ENCODE measurements at places on chromosomes 11 and 22.

GRCh38 chr11:60370811-60371298 is 7.5 kb upstream of the MS4A7 start:
- no peak for DNase-seq

- no peak for DNase-seq
Measured at GRCh38 chr11:75298191-75298975, 53.1 kb downstream of the ARRB1 start.

- no peak for DNase-seq
Measured at GRCh38 chr11:45660729-45661438, 4.5 kb downstream of the CHST1 start.

DNA sequence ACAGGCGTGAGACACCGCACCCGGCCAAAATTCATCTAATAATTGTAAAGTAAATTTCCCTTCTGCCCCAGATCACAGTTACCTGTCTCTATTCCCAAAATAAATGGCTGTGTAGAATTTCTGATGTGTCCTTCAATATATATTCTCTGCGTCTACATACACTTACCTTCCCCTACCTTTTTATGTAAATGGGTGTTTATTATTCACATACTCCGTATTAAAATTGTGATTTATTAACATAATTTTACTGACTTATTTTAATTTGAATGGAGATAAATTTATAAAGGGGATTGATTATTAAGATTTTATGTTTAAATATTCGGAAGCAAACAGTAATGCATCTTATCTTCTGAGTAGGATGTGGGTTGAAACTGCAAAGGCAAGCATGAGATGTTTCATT is 16.4 kb upstream of the ZNF280A start:
- no peak for DNase-seq

- no peak for DNase-seq
Measured at GRCh38 chr11:43937434-43938411, 4.7 kb upstream of the C11orf96 start.

GRCh38 chr11:133011604-133012003 is 520.7 kb downstream of the OPCML start:
- no peak for DNase-seq

GRCh38 chr11:72446929-72447769 is 12.8 kb upstream of the CLPB start:
- DNase-seq: peak; percentile 61

GRCh38 chr11:68099474-68100405 is 21.4 kb downstream of the CHKA start:
- no peak for DNase-seq

DNA sequence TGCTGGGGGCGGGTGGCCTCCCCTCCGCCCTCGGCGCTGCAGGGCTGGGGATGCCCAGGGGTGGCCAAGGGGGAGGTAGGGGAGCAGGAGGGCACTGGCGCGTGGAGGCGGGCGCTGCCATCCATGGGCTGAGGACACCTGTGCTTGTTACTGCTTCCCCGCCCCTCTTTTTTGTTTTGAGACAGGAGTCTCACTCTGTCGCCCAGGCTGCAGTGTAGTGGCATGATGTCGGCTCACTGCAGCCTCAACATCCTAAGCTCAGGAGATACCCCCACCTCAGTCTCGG is 683 bp upstream of the FADS3 start:
- DNase-seq: no peak

DNA sequence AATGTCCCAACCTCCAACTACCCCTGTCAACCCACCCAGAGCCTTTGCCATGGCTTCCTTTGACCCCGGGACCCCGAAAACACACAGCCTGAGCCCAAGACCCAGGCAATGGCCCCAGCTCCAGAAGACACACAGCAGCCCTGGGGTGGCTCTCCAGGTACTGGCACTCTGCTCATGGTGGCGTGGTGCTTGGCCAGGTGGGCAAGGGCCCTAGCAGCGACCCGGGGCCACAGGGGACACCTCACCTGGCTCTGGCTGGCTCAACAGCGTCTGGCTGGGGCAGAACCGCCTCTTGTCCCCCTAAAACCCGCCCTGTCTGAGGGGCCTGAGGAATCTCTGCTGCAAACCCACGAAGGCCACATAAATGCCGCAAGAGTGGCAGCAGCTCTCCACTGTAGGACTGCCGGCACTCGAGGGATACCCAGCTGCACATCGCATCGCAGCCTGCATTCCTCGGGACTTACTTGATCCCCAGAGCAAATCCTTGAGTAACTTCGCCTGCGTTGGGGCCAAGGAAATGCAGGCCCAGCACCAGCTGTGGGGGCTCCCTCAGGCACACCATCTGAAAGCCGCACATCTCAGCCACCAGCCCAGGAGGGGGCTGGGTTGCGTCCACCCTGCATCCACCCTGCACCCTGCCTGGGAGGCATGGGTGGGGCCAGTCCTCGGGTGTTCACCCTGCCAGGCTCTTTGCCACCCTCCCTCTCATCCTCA is 23.1 kb upstream of the GNB1L start:
- no peak for DNase-seq

GRCh38 chr11:70191495-70192140 is 11.5 kb upstream of the FADD start:
- no peak for DNase-seq

- DNase-seq: no peak
Measured at GRCh38 chr11:68370211-68371111, 58.1 kb downstream of the LRP5 start.

GRCh38 chr11:73480677-73481076 is 104.5 kb downstream of the RELT start:
- DNase-seq: no peak
